ENCODE measurements at places on chromosomes 1 and 21. TPM values are rescaled to one million over a fixed set of nuclear protein-coding genes. Genes with fewer than 3 reads are reported as not detected.

The SLC35F3 gene
- not detected for total RNA-seq

The THEM5 gene
- not detected for total RNA-seq

The TGFB2 gene
- 5.7 TPM for total RNA-seq

The FCGR3B gene
- 0.26 TPM for total RNA-seq

The CCDC17 gene
- 0.53 TPM for total RNA-seq

The IFNGR2 gene
- 61.4 TPM for total RNA-seq

The ENAH gene
- 338 TPM for total RNA-seq

The OR2T11 gene
- total RNA-seq = not detected

The FHL3 gene
- 10.6 TPM for total RNA-seq

The TSPAN1 gene
- total RNA-seq = 1.6 TPM

The KCNQ4 gene
- total RNA-seq = under 0.01 TPM

The SLAMF9 gene
- 1.2 TPM for total RNA-seq

The DCST1 gene
- not detected for total RNA-seq

The GSTM5 gene
- total RNA-seq = 2.0 TPM

The SLC50A1 gene
- total RNA-seq = 21.9 TPM

The PDC gene
- total RNA-seq = 0.06 TPM

The TEDDM1 gene
- total RNA-seq = not detected

All from aortic smooth muscle cell (primary cell).